Cardiac atrium fibroblast (primary cell): ENCODE measurements at places on chromosomes 6 and 20. TPM values are rescaled to one million over a fixed set of nuclear protein-coding genes. Genes with fewer than 3 reads are reported as not detected.

Gene B3GAT2
- total RNA-seq = not detected in 2 replicates

Gene C6orf15
- not detected in 2 replicates for total RNA-seq

Gene NKX2-4
- total RNA-seq = not detected in 2 replicates

Gene CDH4
- 0.32 and 0.54 TPM in 2 replicates for total RNA-seq

Gene GFRAL
- not detected in 2 replicates for total RNA-seq

Gene IMPG1
- not detected in 2 replicates for total RNA-seq

Gene LTA
- total RNA-seq = not detected in 2 replicates

Gene RXRB
- 15.1 and 23.3 TPM in 2 replicates for total RNA-seq

Gene KIF25
- not detected in 2 replicates for total RNA-seq

Gene OOEP
- total RNA-seq = not detected in 2 replicates

Gene DLL1
- total RNA-seq = under 0.01 and 0.16 TPM in 2 replicates

Gene RBM24
- 1.3 TPM in 1 of 2 replicates, not detected in the other for total RNA-seq

Gene TSHZ2
- total RNA-seq = 0.90 and 1.9 TPM in 2 replicates

Gene STX11
- 2.4 and 2.7 TPM in 2 replicates for total RNA-seq

Gene GGT7
- 9.6 and 21.2 TPM in 2 replicates for total RNA-seq

Gene NHLRC1
- total RNA-seq = 1.9 and 2.2 TPM in 2 replicates

Gene PARD6B
- 0.18 and 0.32 TPM in 2 replicates for total RNA-seq

Gene OXT
- not detected in 2 replicates for total RNA-seq

Gene ASXL1
- total RNA-seq = 27.7 and 31.6 TPM in 2 replicates

Gene HLA-DOB
- total RNA-seq = 0.36 TPM in 1 of 2 replicates, not detected in the other

Gene DPPA5
- total RNA-seq = not detected in 2 replicates

Gene SLC22A23
- total RNA-seq = 13.9 and 17.2 TPM in 2 replicates

Gene DZANK1
- total RNA-seq = 0.16 and 0.36 TPM in 2 replicates
